Mononuclear cell (primary cell): ENCODE measurements at places on chromosomes 4 and X. TPM values are rescaled to one million over a fixed set of nuclear protein-coding genes. Genes with fewer than 3 reads are reported as not detected.

Gene SNX25
- total RNA-seq, result 30.1 TPM

Gene DCHS2
- total RNA-seq, result 0.31 TPM

Gene EDA2R
- 0.10 TPM for total RNA-seq

Gene PABPC5
- total RNA-seq, result not detected

Gene LANCL3
- 1.2 TPM for total RNA-seq
